NCI-H2081 treated with DMSO at 0.1 percent for 48 hours (cell line): ENCODE measurements at places on chromosomes 2 and 18.

- DNase-seq = no peak
Observed at GRCh38 chr2:25524507-25524906, 148.9 kb downstream of the DTNB start.

- no peak for DNase-seq
Observed at GRCh38 chr2:102424754-102425153, 1.8 kb downstream of the IL18RAP start.

DNA sequence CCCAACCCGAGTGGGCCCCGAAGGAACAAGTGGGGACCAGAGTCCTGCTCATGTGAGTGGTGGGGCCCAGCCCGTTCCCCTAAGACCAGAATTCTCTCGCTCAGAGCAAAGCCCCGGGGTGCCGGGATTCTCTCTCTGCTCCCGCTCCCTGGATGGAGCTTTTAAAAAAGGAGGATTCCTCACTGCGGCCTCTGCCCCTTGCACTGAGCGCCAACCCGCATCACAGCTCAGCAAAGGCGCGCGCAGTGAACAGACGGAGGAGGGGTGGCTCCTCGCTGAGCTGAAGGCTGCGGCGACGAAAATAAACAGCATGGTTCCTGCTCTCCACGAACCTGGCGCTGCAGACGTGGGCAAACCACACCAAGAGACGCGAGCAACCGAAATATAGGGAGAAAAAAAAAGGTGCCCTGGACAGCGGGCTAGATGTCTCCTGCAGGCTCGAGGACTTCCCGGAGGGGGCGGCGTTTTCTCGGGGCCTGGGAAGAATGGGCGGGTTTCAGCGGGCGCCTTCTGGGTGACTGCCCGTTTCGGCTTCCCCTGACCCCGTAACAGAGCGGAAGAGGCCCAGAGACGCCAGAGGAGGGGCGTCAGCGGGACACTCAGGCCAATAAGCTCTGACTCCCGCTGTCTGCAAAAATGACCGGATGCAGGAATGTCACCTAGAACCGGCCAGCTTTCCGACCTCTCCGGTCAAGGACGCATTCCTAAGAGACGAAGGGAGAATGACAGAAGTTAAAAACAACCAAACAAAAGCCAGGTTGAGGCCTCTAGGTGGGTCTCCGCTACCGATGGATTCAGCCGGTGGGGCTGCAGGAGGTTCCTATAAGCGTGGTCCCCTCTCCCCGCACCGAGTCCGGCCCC, 819 bp upstream of the KLF11 start:
- DNase-seq = no peak

GRCh38 chr2:27024812-27025211, 8.0 kb upstream of the TMEM214 start:
- DNase-seq = no peak

- no peak for DNase-seq
Observed at GRCh38 chr2:10141736-10142639, 19.4 kb downstream of the RRM2 start.

GRCh38 chr2:79670198-79670597, 157.3 kb downstream of the CTNNA2 start:
- no peak for DNase-seq
